ENCODE measurements at places on chromosomes 3 and 15. TPM values are rescaled to one million over a fixed set of nuclear protein-coding genes. Genes with fewer than 3 reads are reported as not detected.

CAND2 gene
- total RNA-seq, result 19.4 TPM

CYP1A2 gene
- not detected for total RNA-seq

KCNMB3 gene
- total RNA-seq, result 3.0 TPM

VEPH1 gene
- total RNA-seq, result 47.6 TPM

GOLGA8T gene
- total RNA-seq, result 1.8 TPM

SEC62 gene
- 56.0 TPM for total RNA-seq

GOLGA6D gene
- not detected for total RNA-seq

SIDT1 gene
- 4.7 TPM for total RNA-seq

GHRL gene
- total RNA-seq, result 3.6 TPM

CPLX3 gene
- total RNA-seq, result not detected

THSD4 gene
- total RNA-seq, result 65.6 TPM

TRANK1 gene
- total RNA-seq, result 13.1 TPM

RASGRP1 gene
- 12.7 TPM for total RNA-seq

ARL13B gene
- total RNA-seq, result 11.3 TPM

GRK7 gene
- total RNA-seq, result not detected

ACTC1 gene
- 101 TPM for total RNA-seq

PP2D1 gene
- not detected for total RNA-seq

CSK gene
- total RNA-seq, result 37.5 TPM

ACTRT3 gene
- total RNA-seq, result 3.0 TPM

MAP4 gene
- 113 TPM for total RNA-seq

TEX9 gene
- 22.9 TPM for total RNA-seq

MYZAP gene
- 2.7 TPM for total RNA-seq

GOLGA8S gene
- total RNA-seq, result 0.12 TPM

ZNF80 gene
- total RNA-seq, result 0.06 TPM

CFAP100 gene
- total RNA-seq, result 0.93 TPM

APPL1 gene
- 66.7 TPM for total RNA-seq

HIGD1A gene
- 87.3 TPM for total RNA-seq

AHSG gene
- total RNA-seq, result 1.3 TPM

NCKIPSD gene
- 19.3 TPM for total RNA-seq

ATXN7 gene
- 26.6 TPM for total RNA-seq

RNF7 gene
- 37.7 TPM for total RNA-seq

AGTR1 gene
- total RNA-seq, result 22.0 TPM

ACSBG1 gene
- total RNA-seq, result 1.4 TPM

NUP210 gene
- 27.6 TPM for total RNA-seq

SV2B gene
- 2.1 TPM for total RNA-seq

MDFIC2 gene
- total RNA-seq, result not detected
